ENCODE measurements at places on chromosomes 6 and 20.

GRCh38 chr6:63844287-63844686 lies 208.7 kb downstream of the PHF3 start:
- no peak for DNase-seq

- DNase-seq, result no peak
Observed at GRCh38 chr6:11648436-11648775, 110.9 kb downstream of the TMEM170B start.

GRCh38 chr6:5937936-5938706 lies 68.6 kb downstream of the NRN1 start:
- no peak for DNase-seq

DNA sequence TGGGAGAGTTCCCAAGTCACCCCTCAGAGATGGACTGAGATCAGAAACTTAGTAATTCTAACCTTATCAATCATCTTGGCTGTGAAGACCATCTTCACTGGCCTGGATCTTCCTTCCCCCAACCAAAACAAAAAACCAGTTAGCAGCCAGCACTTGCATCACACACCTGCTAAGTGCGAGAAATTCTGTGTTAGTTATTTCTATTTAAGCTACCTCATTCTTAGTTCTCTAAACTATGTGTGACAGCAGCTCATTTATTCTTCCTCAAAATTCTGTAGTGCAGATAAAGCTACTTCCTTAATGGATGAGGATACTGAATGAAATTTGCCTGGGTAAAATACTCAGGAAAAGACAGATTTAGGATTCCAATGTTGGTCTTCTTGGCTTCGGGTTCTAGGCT lies 18.2 kb upstream of the TAGAP start:
- DNase-seq, result no peak

GRCh38 chr6:105319331-105319730 lies 83.6 kb downstream of the PREP start:
- no peak for DNase-seq

- DNase-seq, result no peak
Observed at GRCh38 chr20:38242848-38243708, 17.5 kb downstream of the KIAA1755 start.

GRCh38 chr6:38364127-38364526 lies 275.6 kb downstream of the BTBD9 start:
- DNase-seq, result no peak

DNA sequence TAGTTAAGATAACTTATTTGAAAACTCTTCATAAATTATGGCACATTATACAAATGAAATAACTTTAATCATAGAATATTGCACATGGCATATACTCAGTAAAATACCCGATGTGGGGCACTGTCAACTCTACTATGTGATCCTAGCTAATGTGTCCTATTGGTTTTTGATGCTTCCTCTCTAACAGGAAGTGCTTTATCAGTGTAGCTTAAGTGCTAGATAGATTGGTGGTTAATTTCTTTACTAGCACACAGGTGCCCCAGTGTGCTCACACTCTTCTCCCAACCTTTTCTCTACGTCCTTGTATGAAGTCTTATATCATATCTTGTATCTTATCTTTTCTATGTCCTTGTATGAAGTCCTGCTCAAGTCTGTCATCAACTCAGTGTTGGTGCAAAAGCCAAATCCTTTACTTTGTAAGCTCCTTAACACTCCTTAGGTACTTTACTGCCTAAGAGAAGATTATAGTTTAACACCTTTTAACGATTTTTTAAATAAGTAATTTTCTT lies 358.9 kb downstream of the CENPW start:
- DNase-seq, result no peak

GRCh38 chr20:17614812-17615644 lies 45.2 kb downstream of the DSTN start:
- DNase-seq, result no peak

- DNase-seq, result no peak
Observed at GRCh38 chr20:50346374-50347283, 156.0 kb downstream of the CEBPB start.

- no peak for DNase-seq
Observed at GRCh38 chr6:106733386-106733785, 104.0 kb downstream of the QRSL1 start.

DNA sequence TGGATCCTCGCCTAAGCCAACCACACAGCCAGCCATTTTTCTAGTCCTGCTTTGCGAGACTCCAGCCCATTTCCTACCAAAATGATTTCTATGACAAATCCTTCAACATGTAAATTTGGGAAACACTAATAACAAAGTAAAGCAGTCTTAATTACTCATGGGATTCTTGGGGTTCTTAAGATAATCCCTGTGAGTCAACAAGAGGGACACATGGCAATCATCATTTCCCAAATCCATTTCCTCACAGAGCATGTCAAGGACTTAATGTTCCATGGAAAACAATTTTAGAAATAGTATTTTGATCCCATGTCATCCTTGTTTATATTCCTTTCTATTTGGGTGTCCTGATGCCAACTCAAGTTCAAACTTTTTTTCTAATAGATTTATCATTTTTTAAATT lies 322.7 kb upstream of the NOX3 start:
- DNase-seq, result no peak

- DNase-seq, result no peak
Observed at GRCh38 chr20:61451953-61452352, 199.9 kb downstream of the CDH4 start.

DNA sequence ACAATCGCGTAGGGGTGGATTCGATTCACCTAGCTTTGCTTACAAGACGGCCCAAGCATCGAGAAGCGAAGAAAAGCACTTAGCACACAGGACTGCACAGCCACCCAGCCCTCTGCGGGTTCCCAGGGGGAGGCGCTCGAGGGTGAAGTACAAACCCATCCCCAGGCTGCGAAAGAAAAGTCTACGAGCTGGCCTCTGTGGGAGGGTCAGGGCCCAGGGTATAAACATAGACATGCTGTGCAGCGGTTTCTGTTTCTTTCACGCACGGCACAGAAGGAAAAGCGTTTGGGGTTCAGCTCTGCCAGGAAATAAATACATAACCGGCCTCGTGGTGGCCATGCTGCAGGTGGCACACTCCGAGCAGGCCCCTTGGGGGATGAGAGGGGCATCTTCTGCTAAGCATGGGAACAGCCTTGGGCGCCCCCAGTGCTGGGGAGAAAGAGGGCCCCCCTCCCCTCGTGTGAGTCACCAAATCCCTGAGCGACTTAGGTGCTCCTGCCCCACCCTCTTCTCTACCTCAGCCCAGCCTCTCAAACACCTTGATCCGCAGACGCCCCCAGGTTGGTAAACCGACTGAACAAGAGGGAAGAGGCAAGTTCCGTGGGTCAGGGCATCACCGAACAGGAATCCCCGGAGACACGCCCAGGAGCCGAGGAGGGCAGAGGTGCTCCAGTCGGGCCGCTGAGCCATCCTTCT lies 91.6 kb upstream of the RIPOR2 start:
- DNase-seq, result peak; percentile 32

DNA sequence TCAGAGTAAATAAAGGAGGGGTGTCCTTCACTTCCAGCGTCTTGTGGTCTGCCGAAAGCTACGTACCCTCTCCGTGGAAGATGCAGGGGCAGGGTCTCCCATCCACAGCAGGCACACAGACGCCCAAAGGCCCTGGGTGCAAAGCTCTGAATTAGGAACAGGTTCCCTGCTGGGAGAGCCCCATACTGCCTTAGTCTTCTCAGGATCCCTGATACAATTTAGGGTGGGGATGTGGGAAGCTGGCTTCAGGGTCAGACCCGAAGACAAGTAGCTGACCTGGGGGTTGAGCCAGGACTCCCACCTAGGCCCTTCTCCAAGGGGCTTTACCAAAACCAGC lies 74.1 kb downstream of the TTLL2 start:
- no peak for DNase-seq

DNA sequence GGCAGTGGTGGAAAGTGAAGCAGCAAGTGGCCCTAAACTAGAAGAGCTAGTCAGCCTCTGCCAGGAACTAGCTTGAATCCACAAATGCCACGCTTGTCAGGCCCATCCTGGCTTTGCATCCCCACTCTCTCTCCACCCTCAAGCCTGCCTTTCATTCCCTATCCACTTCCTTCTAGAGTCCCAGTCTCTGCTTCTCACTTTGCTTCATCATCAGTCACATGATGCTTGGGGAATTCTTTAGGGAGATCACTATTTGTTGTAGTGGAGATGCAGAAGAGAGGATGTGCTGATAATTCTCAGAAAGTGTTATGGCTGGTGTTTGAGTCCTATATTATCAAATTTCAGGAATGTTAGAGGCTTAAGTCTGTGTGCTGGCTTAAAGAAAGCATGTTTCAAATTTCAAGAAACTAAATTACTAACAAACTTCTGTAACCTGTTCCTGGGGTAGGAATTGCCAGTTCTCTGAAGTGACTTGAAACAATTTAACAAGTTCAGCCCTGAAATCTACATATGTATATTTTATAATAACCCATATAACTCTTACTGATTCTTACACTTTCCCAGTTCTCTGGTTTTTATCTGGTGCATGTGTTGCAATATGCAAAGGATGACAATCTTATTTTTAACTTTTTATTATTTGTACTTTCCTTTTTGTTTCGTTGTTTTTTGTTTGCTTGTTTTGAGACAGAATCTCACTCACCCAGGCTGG lies 7.5 kb downstream of the TRIM39 start:
- DNase-seq, result no peak

- no peak for DNase-seq
Observed at GRCh38 chr6:25359891-25360290, 80.7 kb downstream of the CARMIL1 start.

- no peak for DNase-seq
Observed at GRCh38 chr6:7684843-7685242, 41.1 kb upstream of the BMP6 start.

- DNase-seq, result no peak
Observed at GRCh38 chr6:41722969-41723529, 12.4 kb downstream of the TFEB start.

GRCh38 chr6:40369042-40369441 lies 218.1 kb downstream of the LRFN2 start:
- DNase-seq, result no peak

GRCh38 chr20:4090756-4091489 lies 75.6 kb upstream of the RNF24 start:
- DNase-seq, result no peak

GRCh38 chr20:59305908-59306655 lies 5.7 kb downstream of the EDN3 start:
- DNase-seq, result no peak

DNA sequence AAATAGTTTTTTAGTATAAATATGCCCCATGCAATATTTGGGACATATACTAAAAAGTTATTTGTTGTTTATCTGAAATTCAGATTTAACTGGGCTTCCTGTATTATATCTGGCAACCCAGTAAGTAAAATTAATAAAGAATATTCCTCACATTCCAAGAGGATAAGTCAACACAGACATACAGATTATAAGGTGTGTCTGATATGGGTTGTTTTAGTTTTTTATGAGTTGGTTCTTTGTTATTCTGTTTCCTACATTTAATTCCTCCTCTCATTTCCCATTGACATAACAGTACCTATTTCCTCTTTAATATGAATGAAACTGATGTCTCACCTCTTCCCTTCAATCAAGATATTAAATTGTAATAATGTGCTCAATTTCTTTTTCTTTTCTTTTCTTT lies 1.7 kb upstream of the PLA2G7 start:
- no peak for DNase-seq

GRCh38 chr20:62603021-62603906 lies 39.0 kb upstream of the SLCO4A1 start:
- DNase-seq, result peak; percentile 24

DNA sequence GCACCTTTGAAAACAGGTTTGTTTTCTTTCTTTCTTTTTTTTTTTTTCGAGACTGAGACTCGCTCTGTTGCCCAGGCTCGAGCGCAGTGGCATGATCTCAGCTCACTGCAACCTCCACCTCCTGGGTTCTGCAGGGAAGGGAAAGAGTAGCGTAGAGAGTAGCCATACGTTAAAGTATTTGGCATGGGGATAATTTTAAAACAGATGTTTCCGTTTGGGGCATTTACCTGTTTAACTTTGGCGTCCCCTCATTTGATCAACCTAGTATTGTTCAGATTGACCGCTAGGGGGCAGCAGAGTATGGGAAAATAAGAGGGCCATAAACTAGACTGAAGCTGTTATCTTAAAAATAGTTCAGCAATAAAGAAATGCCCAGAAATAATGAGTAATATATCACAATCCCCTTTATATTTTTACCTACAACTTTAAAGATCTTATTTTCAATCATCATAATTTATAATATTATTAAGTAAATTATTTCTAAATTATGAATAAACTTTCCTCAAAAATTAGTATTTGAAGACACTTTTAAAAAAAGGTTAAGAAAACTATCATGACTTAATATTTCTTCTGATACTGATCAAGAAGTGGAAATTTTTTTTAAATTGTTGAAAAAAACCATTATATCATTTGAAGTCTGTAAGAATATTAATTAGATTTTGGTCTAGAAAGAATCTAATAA lies 7.6 kb upstream of the TAAR9 start:
- DNase-seq, result peak; percentile 46

DNA sequence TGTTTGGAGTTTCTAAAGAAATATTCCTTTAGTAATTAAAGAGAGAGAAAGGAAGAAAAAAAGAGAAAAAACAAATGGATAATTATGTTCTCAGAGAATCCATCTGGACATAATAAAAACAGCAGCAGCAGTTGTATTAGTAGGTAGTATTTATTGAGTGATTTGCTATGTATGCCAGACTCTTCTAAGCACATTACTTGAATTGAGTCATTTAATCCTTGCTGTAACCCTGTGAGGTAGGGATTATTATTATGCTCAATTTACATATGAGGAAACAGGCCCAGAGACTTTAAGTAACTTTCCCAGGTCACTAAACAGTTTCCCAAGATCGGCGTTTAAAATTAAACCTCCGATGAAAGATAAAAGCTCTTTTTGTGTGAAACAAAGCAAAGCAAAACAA lies 238.8 kb downstream of the TSHZ2 start:
- DNase-seq, result no peak

GRCh38 chr6:53792016-53792415 lies 2.8 kb upstream of the LRRC1 start:
- DNase-seq, result no peak

GRCh38 chr6:113560376-113560775 lies 296.8 kb upstream of the MARCKS start:
- no peak for DNase-seq
